ENCODE measurements at places on chromosomes 7 and 10.

GRCh38 chr7:7962851-7963250, 5.7 kb upstream of the GLCCI1 start:
- DNase-seq, result no peak

DNA sequence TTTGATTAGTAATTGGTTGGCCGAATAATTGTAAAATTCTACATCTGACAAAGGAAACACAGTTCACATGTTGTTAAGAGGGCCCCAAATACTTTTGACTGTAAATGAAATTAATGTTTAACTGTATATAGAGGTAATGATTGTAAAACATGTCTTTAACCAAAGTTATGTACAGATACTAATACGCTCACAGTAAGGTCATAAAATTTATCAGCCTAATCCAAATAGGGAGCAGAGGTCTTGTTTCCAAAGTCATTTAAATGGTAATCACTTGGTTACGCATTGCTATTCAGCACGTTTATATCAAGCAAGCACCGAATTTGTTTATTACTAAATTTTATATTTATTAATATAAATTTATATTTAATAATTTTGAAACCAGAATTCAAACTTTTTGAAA, 1.4 kb downstream of the PHYHIPL start:
- no peak for DNase-seq

GRCh38 chr10:62027841-62028501, 126.5 kb downstream of the ARID5B start:
- no peak for DNase-seq

- DNase-seq, result no peak
These were observed 93.5 kb upstream of the LYZL2 start for GRCh38 chr10:30722956-30723620.

All from glutamatergic neuron (in vitro differentiated cells).